H9 (cell line): ENCODE measurements at places on chromosomes 5 and 9. TPM values are rescaled to one million over a fixed set of nuclear protein-coding genes. Genes with fewer than 3 reads are reported as not detected.

DNA sequence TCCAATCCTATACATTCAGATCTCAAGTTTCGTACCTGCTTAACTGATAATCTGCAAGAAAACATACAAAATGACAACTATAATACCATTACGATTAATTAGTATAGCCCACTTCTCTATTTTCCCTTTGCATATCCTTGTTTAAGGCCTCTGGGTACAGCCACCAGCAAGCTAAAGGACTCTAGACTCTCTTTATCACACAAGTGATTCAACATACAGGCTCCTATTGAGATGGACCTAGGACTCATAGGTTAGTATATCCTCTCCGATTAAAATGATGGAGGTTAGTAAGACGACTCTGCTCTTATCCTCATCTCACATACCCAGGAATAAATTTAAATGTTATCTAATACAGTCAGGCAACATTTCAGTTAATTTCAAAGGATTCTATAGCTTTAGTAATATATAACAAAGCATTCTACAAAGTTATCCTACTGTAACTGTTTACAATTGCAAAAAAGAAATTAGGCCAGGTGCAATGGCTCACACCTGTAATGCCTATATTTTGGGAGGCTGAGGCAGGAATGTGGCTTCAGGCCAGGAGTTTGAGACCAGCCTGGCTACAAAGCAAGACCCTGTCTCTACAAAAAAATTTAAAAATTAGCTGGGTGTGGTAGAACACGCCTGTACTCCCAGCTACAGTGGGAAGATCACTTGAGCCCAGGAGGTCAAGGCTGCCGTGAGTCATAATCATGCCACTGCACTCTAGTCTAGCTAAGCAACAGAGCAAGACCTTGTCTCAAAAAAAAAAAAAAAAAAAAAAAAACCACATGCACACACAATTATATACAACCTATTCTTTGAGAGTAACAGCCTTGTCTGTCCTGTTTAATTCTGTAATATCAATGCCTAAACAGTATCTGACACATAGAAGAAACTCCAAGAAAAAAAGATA lies 15.4 kb downstream of the HAUS6 start:
- no peaks in the 10 kb centered on the region for H3K4me1 ChIP-seq
- DNase-seq = no peak
- no peak overlapping the region for H3K4me3 ChIP-seq

DNA sequence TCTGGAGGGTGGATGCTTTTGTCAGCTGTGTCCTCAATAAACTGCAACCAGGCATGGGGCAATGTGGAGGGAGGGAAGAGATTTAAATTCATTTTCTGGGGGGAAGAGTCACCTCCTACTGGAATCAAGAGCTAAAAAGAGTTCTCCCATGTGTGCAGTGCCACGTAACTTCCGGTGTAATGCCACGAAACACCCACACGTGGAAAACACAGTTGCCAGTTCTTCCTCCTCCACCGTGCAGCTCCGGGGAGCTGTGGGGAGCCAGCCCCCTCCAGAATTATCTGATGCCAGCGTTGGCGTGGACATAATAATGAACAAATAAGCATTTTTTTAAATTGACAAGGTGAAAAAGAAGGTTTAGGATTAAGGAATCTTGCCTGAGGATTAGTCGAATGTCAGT lies 32.1 kb upstream of the MED10 start:
- no peak for DNase-seq
- no peaks in the 10 kb centered on the region for H3K36me3 ChIP-seq
- no peak overlapping the region for H3K4me3 ChIP-seq
- no peak overlapping the region for H3K27ac ChIP-seq
- H3K27me3 ChIP-seq = no peaks in the 10 kb centered on the region
- no peaks in the 10 kb centered on the region for H3K4me1 ChIP-seq

GRCh38 chr5:31285025-31285424 lies 91.5 kb downstream of the CDH6 start:
- DNase-seq = no peak
- no peaks in the 10 kb centered on the region for H3K36me3 ChIP-seq
- H3K27ac ChIP-seq = no peak overlapping the region
- no peaks in the 10 kb centered on the region for H3K27me3 ChIP-seq

GRCh38 chr9:132163876-132164603 lies 2.2 kb downstream of the NTNG2 start:
- no peaks in the 10 kb centered on the region for H3K36me3 ChIP-seq
- H3K4me3 ChIP-seq = peak overlapping the region; percentile 77
- H3K4me1 ChIP-seq = peaks cover 3% of the 10 kb centered on the region; the same call in 1 of the 2 replicates
- no peak overlapping the region for H3K27ac ChIP-seq
- H3K27me3 ChIP-seq = peaks cover 35% of the 10 kb centered on the region; the same call in 1 of the 2 replicates

DNA sequence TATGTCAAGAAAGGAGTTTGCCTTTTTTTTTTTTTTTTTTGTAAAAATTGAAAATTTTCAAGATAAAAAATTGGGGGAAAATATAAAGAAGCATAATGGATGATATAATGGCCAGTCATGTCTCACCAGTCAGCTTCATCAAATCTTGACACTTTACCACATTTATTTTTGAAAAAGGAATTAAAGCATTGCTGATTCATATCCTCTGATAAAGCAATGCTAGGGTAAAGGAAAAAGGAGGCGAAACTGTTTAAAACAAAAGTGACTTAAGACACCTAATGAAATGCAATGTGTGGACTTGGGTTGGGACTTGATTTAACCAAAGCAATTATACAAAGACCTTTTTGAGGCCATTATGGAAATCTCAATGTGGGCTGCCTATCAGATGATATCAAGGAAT lies 208.5 kb downstream of the ARHGAP26 start:
- H3K36me3 ChIP-seq = no peaks in the 10 kb centered on the region
- no peak overlapping the region for H3K27ac ChIP-seq
- H3K4me3 ChIP-seq = no peak overlapping the region
- H3K27me3 ChIP-seq = no peaks in the 10 kb centered on the region
- DNase-seq = no peak

- DNase-seq = peak; percentile 72
- H3K27me3 ChIP-seq = no peaks in the 10 kb centered on the region
- H3K4me3 ChIP-seq = peak within 1 kb of the TSS; percentile 29; the same call in 1 of the 2 replicates
Measured at GRCh38 chr9:127706836-127707241, at the start of gene CFAP157. CFAP157 (plus strand) TSS chr9:127706988; CDS start chr9:127707032, 44 bp downstream.

- DNase-seq = no peak
- no peaks in the 10 kb centered on the region for H3K4me1 ChIP-seq
- H3K27me3 ChIP-seq = no peaks in the 10 kb centered on the region
- no peaks in the 10 kb centered on the region; the same call in 2 of the 3 replicates for H3K36me3 ChIP-seq
- H3K4me3 ChIP-seq = no peak overlapping the region
Measured at GRCh38 chr5:111582993-111583601, 70.8 kb upstream of the STARD4 start.

Gene EPB41L4B
- 18.9 and 19.7 TPM in 2 replicates for total RNA-seq

Gene DMRTA1
- 2.5 and 2.8 TPM in 2 replicates for total RNA-seq

Gene PRUNE2
- total RNA-seq = 9.7 and 12.1 TPM in 2 replicates
